ENCODE measurements at places on chromosomes 13 and 19.

GRCh38 chr13:90454002-90454636 is 893.4 kb upstream of the MIR17HG start:
- DNase-seq: no peak

DNA sequence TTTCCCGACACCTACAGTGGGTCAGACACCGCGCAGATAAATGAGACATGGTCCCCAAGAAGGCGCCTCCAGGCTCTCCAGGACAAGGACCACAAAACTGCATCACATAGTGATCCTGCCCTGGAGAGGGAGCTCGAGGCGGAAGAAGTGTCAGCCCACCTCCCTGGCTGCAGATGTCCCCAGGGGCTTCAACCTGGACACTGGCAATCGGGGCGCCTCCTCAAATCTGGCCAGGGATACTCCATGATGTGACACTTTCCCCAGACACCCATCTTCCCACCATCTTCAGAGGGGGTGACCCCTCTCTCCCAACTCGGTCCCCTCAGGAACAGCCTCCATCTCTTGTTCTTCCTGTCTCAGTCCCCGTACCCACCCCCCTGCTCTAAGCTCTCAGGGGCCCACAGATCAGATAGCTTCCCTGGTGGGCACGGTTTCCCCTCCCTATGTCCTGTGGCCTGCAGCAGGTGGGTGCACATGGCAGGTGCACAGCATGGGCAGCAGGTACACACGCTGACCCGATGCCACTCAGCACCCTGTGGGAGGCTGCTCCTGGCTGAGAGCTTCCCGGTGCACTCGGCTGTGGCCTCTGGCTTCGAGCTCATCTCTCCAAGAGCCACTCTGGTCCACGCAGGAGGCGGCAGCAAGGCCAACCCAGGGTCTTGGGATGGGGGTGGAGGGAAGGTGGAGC is 61.2 kb downstream of the PEPD start:
- no peak for DNase-seq

DNA sequence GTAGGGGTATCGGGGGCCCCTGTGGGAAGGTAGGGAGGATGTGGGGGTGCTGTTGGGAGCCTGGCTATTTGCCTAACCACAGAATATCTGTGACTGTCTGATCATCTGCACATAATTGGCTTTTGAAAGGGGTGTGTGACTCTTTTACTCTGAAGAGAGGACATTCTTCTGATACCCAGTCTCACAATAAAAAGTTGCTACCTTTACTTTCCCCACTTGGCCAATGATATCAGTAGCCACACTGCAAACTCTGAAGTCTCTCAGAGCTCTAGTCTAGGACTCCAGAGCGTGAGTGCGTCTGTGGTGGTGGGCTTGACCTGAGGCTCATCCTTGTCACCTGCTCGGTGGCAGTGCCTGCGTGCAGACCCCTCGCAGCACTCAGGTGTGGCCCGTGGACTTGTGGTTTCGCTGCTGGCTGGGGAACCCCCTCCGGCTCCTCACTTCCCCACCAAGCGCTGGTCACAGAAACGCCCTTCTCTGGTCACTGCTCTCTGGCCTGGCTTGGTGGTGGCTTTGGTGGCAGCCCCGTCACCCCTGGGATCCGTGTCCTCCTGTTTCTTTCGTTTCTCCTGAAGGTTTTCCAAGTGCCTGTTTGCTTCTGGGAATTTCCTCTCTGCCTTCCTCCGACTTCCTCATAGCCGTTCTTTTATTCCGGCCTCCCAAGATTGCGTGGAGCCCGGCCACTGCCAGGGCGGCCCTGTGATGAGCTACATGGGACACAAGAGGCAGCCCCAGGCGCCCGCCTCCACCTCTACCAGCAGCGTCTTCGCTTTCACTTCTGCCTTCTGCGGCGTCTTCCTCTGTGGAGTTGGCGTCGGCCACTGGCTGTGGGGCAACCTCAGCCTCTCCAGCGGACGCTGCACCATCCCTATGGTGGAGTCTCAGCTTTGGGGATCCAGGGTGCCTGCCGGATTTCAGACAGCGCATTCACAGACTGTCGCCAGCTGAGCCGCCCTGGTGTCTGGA is 78.0 kb downstream of the ATP11A start:
- DNase-seq: no peak

DNA sequence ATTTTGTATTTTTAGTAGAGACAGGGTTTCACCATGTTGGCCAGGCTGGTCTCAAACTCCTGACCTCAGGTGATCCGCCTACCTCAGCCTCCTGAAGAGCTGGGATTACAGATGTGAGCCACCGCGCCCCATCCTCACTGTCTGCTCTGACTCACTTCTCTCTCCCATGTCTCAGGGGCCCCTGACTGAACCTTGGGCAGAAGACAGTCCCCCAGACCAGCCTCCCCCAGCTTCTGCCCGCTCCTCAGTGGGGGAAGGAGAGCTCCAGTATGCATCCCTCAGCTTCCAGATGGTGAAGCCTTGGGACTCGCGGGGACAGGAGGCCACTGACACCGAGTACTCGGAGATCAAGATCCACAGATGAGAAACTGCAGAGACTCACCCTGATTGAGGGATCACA is 5.0 kb downstream of the SIGLEC9 start:
- DNase-seq: no peak

GRCh38 chr19:47069795-47070194 is 21.4 kb upstream of the TMEM160 start:
- DNase-seq: no peak

DNA sequence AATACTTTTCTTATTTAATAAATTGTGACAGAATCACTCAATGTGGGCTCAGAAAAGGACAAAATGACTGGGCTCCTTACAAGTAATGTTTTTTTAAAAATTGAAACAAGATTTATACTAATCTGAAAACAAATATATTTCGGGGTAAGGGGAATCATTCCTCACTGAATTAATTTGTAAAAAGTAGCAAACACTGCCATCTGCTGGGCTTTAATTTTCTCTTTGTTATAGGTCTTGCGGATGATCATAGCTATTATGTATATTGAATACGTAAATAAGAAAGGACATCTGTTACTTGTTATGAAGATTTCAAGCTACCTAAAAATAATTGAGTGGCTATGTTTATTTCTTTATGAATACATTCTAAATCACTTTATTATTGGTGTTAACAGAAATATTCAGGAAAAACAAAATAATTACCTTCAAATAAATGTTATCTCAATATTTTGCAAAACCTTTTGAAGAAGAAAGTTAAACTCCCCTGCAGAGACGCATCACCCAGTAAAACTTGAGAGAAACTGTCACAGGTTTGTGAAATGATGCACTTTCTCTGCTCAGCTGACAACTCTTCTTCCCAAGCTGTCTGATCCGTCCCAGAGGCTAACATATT is 17.8 kb upstream of the ENOX1 start:
- DNase-seq: no peak

GRCh38 chr13:61777271-61777670 is 361.6 kb upstream of the PCDH20 start:
- DNase-seq: no peak

DNA sequence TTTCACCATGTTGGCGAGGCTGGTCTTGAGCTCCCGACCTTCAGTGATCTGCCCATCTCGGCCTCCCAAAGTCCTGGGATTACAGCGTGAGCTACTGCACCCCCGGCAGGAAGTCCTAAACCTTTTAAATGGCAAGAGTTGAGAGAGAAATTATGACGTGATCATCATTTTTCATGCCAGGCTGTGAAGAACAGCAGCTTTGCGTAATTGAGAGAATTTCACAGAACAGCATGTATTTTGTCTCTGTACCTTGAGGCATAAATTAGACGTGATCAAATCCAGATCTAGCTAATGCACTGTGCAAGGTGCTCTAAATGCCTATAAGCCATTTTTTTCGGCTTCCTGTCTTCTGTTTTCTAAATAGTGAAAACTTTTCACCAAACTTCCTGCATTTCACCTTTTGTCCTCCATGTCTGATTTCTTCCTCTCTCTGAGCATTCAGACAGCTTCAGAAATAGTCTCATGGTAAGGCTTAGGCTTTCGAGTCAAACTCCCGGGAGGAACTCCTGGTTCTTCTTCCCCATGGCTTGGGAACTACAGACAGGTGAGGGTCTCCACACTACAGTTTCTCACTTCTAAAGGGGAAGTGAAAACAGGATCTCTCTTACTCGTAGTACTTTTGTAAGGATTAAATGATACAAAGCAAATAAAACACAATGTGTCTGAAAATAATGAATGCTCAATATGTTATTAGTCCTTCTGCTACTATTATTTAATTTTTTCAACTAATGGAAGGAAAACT is 51.0 kb downstream of the WDFY2 start:
- DNase-seq: no peak

GRCh38 chr19:51256155-51256625 is 5.3 kb downstream of the SIGLECL1 start:
- DNase-seq: no peak

GRCh38 chr19:28940751-28941500 is 272.0 kb downstream of the UQCRFS1 start:
- DNase-seq: no peak

DNA sequence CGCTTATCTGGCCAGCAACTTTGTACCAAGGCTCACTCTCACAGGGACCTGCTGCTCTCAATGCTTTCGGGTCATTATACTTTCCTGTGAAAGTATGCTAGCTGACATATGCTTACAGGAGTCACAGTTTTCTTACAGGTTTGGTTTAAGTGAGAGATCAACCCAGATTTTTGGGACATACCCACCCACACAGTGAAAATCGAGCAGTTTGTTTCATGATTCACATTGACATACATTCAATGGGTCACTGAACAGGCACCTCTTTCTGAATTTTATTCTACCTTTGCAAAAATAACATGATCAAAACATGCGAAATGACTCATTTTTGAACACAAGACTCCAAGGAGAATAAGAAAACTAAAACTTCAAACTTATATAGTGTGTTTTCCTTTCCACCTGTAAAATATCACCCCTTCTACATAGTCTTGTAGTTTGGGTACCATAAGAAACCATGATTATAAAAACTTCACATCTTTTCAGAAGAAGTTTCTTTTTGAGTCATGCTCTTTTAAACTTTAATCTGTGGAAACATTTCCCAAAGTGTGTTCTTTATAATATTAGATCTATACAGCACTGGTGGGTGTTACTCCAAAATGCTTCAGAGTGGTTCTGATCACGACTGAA is 44.3 kb upstream of the TEX29 start:
- DNase-seq: no peak

- DNase-seq: no peak
Observed at GRCh38 chr19:8593931-8594330, 16.6 kb downstream of the ADAMTS10 start.

DNA sequence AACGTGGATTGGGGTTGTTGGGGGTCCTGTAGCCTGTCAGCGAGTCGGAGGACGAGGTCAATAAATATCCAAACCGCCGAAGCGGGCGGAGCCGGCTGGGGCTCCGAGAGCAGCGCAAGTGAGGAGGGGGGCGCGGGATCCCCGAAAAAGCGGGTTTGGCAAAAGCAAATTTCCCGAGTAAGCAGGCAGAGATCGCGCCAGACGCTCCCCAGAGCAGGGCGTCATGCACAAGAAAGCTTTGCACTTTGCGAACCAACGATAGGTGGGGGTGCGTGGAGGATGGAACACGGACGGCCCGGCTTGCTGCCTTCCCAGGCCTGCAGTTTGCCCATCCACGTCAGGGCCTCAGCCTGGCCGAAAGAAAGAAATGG is 754 bp upstream of the SIX5 start:
- DNase-seq: no peak

GRCh38 chr19:19064811-19065745 is 1.3 kb downstream of the SLC25A42 start:
- no peak for DNase-seq

GRCh38 chr19:34416021-34416545 is 11.9 kb downstream of the PDCD2L start:
- DNase-seq: no peak

GRCh38 chr13:29800687-29801086 is 49.7 kb downstream of the UBL3 start:
- no peak for DNase-seq

GRCh38 chr13:111062305-111062704 is 52.8 kb upstream of the ARHGEF7 start:
- no peak for DNase-seq
